ENCODE measurements at places on chromosomes 7 and 10. TPM values are rescaled to one million over a fixed set of nuclear protein-coding genes. Genes with fewer than 3 reads are reported as not detected.

Gene TRIM4
- total RNA-seq = 26.7 TPM

Gene TMEM176A
- not detected for total RNA-seq

Gene CPVL
- 6.3 TPM for total RNA-seq

Gene MKI67
- total RNA-seq = 8.9 TPM

Gene AKR1C4
- not detected for total RNA-seq

Gene ANKRD61
- total RNA-seq = not detected

Gene CARD11
- 3.5 TPM for total RNA-seq

- no peak for DNase-seq
Observed at GRCh38 chr10:71035511-71036296, 147.3 kb upstream of the PCBD1 start.

DNA sequence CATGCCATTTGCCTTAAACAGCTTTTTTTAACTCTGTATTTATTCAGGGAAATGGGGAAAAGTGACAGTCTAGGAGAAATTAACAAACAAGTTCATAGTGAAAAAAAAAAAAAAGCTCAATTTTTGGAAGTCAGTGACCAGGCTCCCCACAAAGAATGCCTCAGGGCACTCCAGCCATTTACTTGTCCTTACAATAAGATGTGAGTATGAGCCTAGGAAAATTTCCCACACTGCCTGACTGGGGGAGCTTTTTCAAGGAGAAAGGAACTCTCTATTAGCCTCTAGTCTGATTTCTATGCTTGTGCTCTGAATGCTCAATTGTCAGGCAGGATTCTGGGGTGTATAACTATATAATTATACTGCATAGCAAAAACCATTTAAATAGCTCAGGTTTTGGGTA, 74.9 kb upstream of the NRBF2 start:
- no peak for DNase-seq

DNA sequence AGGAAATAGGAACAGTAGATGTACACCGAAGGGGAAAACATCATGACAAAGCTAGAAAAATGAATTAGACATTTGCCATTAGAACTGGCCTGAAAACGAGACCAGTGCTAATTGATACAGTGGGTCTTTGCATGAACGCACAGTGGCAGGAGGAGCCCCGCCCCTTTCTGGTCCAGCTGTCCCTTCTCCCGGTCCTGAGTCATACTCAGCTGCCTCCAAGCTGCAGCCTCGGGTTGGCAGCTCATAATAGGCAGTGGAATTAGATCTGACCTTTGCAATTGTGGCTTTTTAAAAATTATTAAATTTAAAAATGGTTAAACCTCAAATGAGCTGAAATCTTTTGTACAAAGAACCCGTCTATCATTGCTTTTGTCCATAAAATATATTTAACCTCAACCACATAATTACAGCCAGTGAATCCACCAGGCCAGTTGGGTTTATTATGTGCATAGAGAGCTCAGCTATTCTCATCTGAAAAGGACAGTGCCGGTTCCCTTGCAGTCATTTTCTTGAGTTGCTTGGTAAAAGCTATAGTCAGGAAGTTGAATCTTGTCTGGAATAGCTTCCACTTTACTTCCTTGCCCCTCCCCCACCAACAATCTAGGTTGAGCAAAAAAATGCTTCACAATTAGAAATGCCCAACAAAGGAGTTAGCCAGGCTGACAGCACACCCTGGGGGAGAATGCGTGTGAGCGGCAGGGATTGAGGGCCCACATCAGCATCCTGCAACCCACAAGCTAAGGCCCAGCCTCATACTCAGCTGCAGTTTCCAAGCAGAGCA, 147.1 kb downstream of the BUB3 start:
- no peak for DNase-seq

- no peak for DNase-seq
Observed at GRCh38 chr10:48439581-48440041, 133.1 kb downstream of the MAPK8 start.

- no peak for DNase-seq
Observed at GRCh38 chr10:17669185-17669872, 25.4 kb downstream of the STAM start.

- DNase-seq = no peak
Observed at GRCh38 chr10:17586821-17587234, 30.3 kb downstream of the HACD1 start.

GRCh38 chr7:101625031-101625791, 3.9 kb downstream of the MYL10 start:
- no peak for DNase-seq

- no peak for DNase-seq
Observed at GRCh38 chr7:1787241-1787640, 117.2 kb downstream of the ELFN1 start.

- DNase-seq = no peak
Observed at GRCh38 chr7:151558575-151558974, 38.9 kb upstream of the RHEB start.

GRCh38 chr7:116561697-116562483, 37.1 kb downstream of the CAV1 start:
- DNase-seq = no peak

DNA sequence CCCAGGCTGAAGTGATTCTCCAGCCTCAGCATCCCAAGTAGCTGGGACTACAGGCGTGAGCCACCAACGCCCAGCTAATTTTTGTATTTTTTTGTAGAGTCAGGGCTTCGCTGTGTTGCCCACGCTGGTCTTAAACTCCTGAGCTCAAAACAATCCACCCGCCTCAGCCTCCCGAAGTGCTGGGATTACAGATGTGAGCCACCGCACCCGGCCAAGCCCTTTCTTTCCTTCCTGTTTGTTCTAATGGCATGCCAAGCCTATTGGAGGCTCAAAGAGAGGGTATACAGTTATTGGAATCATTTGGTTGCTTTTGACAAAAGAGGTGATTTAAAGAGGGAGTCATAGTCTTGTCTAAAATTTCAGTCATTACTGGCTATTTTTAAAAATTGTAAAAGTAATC, 46.0 kb upstream of the TRIM8 start:
- no peak for DNase-seq

DNA sequence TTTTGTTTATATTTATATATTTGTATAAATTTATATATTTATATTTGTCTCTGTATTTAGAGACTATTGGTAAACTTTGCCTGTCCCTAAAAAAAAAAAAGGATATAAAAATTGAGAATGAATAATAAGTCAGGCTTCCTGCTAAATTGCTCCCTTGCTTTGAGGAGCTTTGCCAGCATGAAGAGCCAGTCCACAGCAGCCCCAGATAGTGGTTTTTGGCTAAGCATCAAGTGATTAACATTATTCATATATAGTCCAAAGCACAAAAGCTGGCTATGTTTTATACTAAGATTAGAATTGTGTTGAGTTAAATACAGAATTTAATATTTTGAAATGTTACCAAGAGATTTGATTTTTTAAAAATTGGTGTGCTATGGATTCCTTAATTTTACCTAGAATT, 264.9 kb upstream of the FERD3L start:
- DNase-seq = no peak

- DNase-seq = no peak
Observed at GRCh38 chr7:80087771-80088170, 46.9 kb upstream of the GNAI1 start.

DNA sequence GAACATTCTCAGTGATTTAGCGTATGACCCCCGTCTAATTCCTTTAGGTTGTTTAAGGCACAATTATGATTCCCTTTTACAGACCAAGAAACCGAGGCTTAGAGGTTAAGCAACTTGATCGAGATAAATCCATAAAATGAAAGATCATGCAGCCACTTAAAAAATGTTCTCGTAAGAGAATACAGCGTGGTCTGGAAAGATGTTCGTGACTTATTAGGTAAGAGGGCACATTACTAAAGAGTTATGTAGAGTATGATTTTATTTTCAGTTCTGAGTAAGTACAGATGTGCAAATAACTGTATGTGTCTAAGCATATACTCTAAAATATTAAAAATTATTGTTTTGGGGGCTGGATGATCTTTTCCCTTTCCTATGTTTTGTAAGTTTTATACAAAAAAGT, 575.1 kb downstream of the PARD3 start:
- DNase-seq = no peak

DNA sequence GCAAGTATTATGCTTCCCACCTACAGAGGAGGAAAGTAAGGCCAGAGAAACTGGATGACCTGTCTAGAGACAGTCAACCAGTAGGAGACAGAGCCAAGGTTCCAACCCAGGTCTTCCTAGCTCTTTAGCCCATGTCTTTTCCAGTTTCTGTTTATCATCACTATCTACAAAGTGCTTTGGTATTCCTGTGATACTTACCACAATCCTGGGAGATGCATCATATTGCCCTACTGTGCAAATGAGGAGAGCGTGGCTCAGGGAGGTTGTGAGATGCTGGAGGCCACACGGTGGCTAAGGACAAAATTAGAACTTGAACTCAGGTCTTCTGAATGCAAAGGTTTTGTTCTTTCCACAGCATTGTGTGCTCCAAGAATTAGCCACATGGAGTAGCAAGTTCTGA, 11.2 kb upstream of the PLEKHA1 start:
- no peak for DNase-seq

GRCh38 chr7:141227454-141227853, 153.6 kb downstream of the TMEM178B start:
- DNase-seq = no peak

DNA sequence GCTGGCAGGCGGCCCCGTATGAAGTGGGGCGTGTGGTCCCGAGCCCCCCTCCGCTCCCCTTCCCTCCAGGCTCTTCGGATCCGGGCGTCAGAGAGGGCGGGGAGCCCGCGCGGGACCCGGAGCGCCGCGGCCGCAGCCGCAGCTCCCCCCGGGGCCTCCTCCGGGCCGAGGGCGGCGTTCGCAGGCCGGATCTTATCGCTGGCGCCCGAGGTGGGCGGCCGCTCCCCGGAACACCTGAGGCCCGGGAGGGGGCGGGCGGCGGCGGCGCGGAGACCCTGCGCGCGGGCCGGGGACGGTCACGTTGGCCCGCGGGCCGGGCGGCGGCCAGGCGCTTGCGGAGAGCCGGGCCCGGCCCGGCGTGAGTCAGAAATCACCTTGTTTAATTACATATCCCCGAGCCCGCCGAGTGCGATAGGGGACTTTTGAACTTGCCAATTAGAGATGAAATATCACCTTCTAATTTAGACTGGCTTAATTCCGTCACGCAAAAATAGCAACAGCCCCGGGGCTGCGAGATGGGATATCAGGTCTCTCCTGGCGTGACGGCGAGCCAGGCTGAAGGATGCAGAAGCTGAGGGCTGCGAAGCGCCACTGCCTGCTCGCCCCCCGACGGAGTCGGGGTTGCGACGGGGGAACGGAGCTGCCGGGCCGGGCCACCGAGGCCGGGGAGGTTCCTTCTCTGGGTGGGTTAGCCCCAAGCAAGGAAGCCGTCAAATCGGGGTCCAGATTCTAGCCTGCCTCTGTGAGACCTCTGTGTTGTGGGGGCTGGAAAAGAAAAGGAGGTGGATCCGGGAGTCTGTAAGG, 43.4 kb downstream of the LDB3 start:
- no peak for DNase-seq

DNA sequence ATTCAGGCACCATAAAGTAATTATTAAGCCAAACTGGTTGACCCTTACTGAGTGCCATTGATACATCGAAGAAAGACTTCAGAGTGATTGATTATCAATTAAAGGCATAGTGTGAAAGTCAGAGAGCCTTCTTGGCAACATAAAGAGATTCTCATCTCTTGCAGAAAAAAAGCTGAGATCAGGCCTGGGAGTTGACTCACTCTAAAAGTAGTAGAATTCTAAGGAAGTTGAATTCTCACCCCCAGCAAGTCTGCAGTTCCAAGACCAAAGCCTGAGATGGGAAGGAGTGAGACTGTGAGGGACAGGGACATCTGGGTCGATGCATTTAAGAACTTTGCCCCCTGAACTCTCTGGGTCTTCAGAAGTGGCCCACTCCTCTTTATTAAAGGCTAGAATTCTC, 21.6 kb upstream of the ERCC6 start:
- no peak for DNase-seq

GRCh38 chr10:119197921-119198320, 9.4 kb upstream of the GRK5 start:
- no peak for DNase-seq

DNA sequence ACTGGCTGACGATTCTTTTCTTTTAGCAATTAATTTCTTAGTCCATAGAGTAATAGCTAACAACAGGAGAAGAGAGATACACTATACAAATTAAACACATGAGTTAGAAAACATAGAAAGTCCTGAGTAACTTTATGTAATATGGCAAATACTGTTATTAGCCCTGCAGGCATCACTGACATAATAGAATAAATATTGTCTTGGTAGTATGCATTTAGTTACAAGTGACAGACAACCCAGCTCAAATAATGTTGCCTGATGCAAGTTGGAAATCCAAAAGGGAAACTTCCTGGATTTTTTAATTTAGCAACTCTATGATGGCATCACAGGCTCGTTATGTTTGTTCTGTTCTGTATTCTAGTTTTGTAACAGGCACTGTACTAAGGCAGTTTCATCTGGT, 95.1 kb downstream of the DKK1 start:
- no peak for DNase-seq

DNA sequence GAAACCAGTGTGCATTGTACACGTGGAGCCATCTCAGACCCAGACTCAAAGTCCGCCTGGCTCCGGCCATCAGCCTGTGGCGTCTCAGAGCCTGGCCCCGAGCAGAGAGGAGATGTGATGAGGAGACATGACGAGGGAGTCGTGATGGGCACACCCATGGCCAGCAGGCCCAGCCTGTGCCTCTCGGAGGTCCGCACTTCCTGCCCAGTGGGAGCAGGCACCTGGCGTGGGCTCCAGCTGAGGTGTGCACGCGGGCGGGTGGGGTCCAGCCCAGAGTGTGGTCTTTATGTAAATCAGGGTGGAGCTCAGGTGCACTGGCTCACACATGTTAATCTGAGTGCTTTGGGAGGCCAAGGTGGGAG, 26.0 kb upstream of the GPR146 start:
- no peak for DNase-seq

- DNase-seq = no peak
Observed at GRCh38 chr10:131674130-131674529, 226.7 kb upstream of the PPP2R2D start.

DNA sequence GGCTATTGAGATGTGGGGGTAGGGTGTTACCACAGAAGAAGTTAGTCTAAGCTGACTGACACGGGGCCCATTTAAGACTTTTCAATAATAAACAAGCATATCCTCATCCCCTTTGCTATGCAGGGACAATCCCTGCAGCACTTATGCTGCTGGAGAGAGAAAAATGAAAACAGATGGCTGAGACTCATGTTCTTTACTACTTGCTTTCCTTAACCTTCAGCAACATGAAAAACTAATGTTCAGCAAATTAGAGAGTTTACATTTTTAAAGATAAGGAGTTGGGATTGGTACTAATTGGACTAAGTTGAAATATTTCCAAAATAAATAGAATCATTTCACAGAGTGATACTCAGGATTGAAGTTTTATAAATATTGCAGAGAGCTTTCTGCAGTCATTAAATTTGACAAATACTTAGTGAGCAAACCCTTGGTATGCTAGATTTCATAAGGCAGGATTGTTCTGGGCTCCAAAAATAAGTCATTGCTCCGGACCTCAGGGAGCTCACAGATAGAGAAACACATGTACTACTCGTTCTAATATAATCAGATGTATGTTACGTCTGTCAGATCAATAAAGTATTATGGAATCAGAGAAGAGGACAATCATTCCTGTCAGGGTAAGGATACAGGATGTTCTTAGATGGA, 147.1 kb upstream of the LRRN3 start:
- DNase-seq = no peak

DNA sequence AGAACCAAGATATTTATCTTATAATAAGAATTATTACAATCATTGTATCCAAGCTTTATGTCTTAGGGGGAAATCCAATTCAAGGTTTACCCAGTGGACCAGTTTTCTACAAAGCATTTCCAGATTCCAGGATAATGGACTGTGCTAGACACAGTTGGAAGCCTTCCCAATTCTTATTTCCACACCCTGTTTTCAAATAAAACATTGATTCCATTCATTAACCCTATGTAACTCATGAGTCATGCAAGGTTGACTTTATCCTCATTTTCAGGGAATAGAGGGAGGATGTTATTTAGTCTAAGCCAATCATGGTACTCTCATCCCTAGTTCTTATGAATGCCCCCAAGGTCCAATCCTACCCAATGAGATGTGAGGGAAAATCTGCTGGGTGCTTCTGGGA, 145.7 kb downstream of the RNLS start:
- DNase-seq = no peak
